CD4-positive, alpha-beta T cell treated with Interleukin-12 subunit alpha and Interleukin-12 subunit beta, for 1 hour (primary cell): ENCODE measurements at places on chromosomes 2 and 18.

DNA sequence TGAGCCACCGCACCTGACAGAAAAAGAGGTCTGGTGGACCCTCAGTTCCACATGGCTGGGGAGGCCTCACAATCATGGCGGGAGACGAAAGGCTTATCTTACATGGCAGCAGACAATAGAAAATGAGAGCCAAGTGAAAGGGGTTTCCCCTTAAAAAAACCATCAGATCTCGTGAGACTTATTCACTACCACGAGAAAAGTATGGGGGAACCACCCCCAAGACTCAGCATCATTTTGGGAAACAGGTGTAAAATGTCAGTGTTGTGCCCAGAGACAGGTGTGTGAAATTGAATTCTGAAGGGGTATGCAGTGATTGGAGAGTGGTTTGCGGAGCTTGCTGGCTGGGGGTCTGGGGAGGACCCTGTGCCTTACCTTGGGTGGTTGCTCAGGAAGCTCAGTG, 4.6 kb upstream of the D2HGDH start:
- DNase-seq = no peak

DNA sequence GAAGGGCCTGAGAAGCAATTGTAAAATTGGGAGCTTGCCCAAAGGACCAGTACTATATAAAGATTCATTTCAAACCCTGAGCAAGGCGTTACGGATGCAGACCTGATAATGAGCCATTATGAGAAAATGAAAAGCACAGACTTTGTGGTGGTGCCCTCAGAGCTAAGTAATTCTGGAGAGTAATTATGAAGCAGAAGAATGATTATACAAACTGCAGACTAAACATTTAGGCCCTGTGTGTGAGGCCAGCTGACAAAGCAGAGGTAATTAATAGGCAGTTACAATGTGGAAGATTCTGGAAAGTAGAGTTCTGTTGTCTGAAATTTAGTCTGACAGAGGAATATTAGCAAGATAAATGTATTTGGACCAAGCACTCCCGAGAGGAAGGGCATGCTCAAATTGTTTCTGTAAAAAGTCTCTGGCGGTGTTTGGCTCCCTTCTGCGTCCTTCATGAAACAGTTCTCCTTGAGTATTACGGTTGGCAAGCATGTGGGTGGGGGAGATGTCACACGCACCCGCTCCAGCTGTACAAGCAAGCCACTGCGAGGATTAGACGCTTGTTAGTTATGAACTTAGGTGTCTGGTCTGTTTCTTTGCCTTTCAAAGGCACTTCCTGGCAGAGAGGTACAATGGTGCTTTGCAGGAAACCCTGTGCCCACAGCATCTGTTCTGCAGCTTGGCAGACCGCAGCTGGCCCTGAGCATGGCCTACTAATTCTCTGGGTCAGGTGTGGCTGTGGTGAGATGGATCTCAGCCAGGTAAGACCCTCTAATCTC, 45.5 kb downstream of the CDC42EP3 start:
- DNase-seq = peak; percentile 80

GRCh38 chr2:183193904-183194303, 69.7 kb downstream of the NUP35 start:
- no peak for DNase-seq

DNA sequence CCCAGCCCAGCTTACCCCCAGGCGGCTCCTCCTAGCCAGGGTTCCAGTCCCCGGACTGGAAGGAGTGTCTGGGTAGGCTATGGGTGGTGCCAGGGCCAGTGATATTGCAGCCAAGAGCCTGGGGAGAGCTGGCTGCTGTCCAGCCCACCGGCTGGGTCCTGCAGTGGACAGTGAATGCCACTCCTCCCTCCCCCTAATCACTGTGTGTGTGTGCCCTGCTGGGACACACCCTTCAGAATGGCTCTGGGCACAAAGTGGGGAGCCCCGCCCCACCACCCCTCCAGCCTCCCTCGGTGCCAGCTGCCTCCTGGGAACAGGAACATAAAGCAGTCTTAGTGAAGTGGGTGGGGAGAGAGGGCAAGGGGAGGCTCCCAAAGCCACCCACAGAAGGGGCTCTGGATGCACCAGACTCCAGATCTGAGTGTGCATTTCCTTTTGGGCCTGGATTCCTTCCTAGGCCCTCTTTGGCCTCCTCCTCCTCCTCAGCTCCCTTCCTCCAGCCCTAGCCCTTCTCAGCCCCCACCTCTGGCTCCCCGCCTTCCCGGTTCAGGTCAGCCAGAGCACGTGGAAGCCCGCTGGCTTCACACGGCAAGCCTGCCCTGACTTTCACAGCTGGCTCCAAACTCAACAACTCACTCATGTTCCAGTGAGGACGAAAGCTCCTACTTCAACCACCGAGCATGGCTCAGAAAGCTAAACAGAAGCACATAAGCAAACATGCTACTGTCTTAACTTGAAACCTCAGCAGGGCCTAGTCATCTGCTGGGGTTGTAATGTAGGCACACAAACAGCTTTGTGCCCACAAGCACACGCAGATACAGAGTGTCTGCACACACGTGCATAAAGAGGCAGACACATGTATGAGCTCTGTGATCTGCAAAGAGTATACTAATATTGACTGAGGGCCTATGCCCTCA, 209.2 kb upstream of the SMAD2 start:
- DNase-seq = no peak

DNA sequence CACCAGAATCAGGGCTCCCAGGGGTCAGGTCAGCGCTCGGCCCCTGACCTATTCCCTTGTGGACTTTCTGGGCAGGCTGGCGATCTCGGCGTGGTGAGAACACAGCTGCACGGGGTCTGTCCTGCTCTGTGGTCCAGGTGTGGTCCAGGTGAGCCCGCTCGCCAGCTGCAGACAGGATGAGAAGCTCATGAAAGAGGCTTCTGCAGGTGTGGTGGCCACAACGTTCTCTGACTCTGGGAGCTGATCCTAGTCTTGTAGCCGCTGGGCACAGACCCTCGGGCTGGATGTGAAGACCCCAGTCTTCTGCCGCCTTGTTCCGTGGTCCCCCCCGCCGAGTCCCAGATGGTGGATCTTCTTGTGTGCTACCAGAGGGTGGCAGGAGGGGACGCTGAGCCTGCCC, 129.7 kb downstream of the RTP5 start:
- DNase-seq = no peak

DNA sequence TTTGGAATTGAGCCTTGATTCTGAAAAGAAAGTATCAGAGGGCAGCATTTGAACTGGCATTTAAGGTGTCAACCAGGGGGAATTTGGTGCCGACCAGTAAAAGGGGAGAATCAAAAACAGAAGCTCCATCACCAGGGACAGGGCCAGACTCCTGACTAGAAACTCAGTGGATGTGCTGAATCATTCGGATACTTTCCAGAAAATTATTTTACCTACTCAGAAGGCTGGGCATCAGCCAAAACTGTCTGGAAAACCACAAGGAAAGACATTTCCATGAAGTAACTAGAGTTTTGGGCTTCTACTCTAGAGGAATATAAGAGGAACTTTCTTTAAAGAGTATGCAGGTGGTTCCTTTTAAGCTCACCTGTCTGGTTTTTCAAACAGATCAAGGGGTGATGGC, 756.6 kb downstream of the RNF144A start:
- DNase-seq = no peak

- no peak for DNase-seq
Observed at GRCh38 chr18:54020156-54020745, 204.2 kb downstream of the MBD2 start.

GRCh38 chr2:44912660-44913059, 28.8 kb upstream of the SIX3 start:
- DNase-seq = no peak

DNA sequence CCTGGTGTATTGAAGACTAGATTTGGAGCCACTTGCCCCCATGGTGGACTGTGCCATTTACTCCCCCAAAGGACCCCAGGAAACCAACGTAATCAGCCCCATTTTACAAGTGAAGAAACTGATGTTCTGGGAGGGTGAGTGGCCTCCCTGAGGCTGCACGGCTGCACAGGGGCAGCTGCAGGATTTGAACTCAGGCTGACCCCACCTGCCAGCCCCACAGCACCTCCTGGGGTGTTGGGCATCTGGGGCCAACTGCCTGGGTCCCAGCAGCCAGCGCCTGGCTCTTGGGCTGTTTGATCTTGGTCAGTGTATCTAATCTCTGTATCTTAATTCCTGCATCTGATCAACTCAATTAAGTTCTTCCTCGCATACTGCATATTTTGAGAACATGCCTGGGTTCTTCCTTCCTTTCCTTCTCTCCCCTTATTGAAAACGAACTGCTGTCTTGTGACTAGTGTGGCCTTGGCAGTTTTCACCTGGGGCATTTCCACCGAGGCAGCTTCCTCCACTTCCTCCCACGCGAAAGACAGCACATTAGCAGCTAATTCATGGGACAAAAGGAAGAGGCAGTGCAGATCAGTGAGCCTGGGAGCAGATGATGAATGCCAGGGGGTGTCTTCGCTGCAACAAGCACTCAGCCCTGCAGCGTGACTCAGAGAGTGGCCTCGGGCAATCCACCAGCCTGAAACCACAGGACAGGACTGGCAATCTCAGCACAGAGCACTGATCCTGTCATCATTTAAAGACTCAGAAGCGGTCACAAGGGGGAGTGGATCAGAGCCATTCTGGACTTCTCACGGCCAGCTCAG, 184.1 kb upstream of the RAB12 start:
- DNase-seq = no peak

DNA sequence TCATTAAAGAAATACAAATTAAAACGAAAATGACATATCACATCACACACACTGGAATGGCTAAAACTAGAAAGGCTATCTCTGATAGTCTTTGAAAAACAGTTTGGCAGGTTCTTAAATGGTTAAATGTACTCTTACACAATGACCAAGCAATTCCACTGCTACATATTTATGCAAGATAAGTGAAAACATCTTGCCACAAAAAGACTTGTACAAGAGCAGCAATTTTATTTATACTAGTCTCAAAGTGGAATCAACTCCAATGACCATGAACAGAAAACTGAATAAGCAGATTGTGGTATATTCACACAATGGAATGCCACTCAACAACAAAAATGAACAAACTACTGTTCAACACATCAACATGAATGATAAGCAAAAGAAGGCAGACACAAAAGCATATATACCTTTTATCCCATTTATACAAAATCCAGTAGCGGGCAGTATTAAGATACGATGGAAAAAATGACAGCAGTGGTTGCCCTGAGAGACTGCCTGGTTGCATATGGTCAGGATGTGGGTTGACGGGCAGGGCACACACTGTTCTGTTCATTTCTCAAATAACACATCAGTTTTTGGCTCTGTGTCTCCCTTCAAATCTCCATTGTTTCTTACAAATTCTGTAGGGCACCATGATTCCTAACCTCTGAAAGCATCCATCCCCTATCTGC, 25.4 kb downstream of the SP100 start:
- DNase-seq = peak; percentile 67

DNA sequence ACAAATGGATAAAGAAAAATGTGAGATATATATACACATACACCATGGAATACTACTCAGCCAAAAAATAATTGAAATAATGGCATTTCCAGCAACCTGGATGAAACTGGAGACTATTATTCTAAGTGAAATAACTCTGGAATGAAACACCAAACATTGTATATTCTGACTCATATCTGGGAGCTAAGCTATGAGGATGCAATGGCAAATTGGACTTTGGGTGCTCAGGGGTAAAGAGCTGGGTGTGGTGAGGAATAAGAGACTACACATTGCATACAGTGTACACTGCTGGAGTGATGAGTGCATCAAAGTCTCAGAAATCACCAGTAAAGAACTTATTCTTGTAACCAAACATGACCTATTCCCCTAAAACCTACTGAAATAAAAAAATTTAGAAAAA, 636.0 kb upstream of the LRATD1 start:
- DNase-seq = no peak

DNA sequence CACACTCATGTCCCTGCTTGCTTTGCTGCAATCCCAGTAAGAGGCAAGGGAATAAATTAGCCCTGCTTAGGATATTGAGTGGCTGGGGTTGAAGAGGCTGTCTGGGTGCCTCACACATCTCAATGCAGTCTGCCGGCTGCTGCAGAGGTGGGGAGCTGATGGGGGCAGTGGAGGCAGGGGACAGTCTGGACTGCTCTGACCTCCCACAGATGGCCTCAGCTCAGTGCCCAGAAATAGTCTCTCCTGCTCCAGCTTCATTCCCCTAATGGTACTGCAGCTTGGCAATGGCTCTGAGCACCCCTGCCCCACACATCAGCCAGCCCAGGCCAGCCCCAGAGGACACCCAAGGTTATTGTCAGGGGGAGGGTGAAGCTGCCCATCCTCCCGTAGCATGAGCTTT, 21.5 kb upstream of the TNS1 start:
- no peak for DNase-seq

DNA sequence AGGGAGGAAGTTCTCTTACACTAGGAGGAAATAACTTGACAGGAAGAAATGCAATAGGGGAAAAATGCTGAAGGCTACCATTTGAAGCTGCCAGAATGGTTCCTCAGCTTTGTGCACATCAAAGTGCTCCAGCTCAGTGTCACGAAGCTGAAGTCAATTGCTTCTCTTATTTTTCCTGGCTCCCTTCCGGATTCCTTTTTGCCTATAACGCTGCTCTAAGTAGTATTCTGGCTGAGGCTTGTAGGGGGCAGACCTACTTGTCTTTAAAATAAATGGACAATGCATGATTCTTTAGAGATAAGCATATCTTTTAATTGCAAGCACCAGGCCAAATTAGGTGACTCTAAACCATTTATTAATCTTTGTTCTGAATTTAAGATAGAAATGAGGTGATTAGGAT, 60.3 kb upstream of the SCN1A start:
- no peak for DNase-seq

DNA sequence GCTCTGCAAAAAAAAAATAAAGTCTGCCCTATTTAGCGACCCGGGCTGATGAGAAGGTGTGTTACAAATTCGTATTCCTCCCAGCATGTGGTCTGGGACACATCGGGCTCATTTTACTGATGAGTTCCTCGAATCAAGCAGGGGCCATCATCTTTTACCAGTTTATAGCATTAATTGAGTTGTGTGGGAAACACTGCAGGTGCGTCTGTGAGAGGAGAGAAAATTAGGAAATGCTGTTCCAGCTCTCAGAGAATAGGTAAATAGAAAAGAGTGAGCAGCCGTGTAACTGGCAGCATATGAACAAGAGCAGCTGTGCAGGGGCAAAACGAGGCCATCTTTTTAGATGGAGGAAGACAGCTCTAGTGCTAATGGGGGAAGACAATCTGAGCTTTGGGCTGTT, 216.7 kb downstream of the SETBP1 start:
- no peak for DNase-seq

- DNase-seq = no peak
Observed at GRCh38 chr18:13551305-13551603, 175.1 kb downstream of the FAM210A start.

GRCh38 chr2:5921081-5921642, 229.0 kb downstream of the SOX11 start:
- DNase-seq = no peak

DNA sequence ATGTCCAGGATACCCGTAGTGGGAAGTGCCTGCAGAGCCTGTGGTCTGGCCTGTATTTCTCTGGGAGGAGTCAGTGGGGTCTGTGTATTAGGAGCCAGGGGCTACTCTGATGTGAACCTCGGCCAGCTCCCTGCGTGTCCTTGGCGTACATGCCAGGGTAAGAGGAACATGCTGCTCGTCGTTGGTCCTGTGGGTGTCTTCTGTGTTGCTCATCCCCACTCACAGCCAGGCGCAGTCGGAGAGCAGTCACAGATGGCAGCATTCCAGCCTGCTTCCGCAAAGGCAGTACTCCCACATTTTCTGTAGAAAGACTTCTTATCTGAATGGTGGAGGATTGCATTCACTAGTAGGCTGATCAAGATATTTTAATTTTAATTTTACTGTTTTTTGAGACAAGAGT, 84.9 kb downstream of the DGKD start:
- no peak for DNase-seq
